ENCODE measurements at places on chromosomes 4 and X. TPM values are rescaled to one million over a fixed set of nuclear protein-coding genes. Genes with fewer than 3 reads are reported as not detected.

DNA sequence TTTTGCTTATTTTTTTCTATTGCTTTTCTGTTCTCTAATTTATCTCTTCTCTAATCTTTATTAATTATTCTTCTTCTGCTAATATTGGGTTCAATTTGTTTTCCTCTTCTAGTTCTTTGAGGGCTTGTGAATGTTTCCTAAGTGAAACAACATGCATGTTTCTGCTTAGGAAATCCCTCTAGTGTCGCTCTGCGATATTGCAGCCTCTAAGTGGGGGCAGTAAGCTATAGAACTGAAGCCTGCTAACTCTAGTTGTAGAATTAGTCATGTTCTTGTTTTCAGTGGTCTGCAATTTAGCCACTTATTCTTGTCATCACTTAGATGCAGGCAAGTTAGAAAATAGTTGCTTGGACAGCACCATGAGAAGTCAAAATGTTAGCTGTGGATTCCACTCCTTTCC, 222.6 kb downstream of the SPIN4 start:
- DNase-seq, result no peak

DNA sequence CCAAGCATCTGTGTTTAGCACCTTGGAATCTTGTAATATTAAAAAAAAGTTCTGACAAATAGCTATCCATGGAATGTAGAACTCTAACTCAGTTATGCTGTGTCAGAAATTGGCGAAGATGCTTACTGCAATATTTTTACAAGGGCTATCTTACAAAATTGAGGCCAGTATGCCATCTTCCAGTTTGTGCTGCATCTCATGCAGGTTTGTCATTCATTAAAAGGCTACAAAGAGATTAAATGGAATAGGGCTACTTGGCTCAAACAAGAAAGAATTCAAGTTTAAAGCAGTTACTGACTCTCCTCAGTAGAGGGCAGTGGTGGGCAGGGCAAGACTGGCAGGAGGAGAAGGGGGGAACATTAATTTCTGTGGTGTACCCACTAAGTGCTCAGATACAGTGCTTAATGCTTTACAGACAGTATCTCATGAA, 66.5 kb downstream of the SHROOM4 start:
- no peak for DNase-seq

DNA sequence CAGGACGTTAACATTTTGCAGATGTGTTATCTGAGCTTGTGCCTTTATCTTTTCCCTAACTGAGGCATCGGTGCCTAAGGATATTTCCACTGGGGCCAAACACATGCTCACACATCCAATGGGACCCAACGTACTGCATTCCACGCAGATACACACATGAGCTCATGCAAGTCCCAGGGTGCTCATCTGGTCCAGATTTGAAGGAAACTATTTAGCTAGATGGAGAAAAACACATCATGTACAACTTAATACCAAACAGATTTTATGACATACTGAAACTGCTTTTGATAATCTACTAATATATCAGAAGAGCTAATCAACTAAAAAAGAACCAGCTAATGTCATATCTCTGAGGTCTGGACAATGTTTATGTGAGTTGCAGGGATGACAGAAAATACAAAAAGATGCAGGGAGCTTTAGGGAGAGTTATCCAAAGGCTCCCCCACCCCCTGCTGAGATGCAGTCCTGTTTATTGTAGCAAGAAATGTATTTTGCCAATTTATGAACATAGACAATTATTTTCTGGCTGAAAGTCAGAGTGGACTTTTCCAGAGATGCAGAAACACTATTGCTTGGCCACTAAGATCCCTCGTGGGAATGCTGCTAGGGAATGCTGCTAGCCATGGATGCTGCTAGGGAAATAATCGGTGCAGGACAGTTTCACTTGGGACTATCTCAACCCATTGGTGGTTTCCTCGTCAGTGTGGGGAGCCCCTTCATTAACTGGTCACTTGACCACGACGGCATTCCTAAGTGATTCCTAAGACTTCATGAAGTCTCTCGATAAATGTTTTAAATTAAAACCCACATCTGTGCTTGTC, 172.8 kb downstream of the SMIM20 start:
- no peak for DNase-seq

- no peak for DNase-seq
These were observed 2.6 kb downstream of the HCCS start for GRCh38 chrX:11113731-11114130.

DNA sequence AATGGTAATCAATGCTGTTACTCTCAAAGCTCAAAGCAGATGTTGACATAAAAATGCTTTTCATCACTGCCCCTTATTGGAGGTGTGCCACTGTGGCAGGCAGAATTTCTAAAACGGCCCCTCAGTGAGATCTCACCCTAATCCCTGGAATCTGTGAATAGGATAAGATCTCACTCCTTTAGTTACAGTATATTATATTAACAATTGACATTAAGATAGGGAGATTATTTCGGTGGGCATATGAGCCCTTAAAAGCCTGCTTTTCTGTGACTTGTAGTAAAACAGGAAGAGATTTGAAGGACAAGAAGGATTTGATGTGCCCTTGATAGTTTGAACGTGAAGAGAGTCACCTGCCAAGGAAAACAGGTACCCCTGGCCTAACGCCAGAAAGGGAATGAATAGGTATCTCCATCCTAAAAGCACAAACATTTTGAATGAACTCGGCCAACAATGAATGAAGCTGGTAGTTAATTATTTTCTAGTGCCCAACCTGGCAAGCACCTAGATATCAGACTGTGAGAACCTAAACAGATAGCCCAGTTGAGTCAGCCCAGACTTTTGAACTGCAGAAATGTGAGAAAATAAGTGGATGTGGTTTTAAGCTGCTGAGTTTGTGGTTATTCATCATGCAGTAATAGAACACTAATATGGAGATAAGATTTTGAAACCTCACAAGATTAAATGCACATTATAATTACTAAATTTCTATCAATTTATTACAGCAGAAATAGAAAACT, 881.6 kb downstream of the PCDH18 start:
- DNase-seq, result no peak

GRCh38 chrX:41516456-41516855, 69.3 kb downstream of the NYX start:
- DNase-seq, result no peak

- no peak for DNase-seq
These were observed 126.1 kb downstream of the MGST2 start for GRCh38 chr4:139791681-139792080.

DNA sequence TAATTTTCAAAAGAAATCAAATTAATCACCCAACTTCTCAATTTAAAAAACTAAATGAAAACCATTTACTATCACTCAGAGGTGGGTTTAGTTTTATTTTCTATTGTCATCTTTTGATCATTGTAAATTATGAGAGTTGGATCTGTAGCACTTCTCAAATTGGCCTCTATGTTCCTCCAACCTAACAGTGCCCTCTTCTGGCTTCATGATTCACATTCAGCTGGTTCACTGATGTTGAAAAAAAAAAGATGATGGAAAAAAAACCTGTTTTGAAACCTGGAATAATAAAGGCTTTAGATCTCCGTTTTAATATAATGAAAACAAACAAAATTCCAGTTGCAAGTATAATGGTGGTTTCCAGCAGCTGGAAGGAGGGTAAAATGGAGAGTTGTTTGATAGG, 2.4 kb upstream of the NBDY start:
- no peak for DNase-seq

- DNase-seq, result no peak
These were observed 33.6 kb upstream of the JADE1 start for GRCh38 chr4:128775916-128776315.

GRCh38 chrX:130260316-130260715, 8.4 kb downstream of the ZNF280C start:
- no peak for DNase-seq

- no peak for DNase-seq
These were observed 39.5 kb upstream of the RASL11B start for GRCh38 chr4:52822583-52822971.

DNA sequence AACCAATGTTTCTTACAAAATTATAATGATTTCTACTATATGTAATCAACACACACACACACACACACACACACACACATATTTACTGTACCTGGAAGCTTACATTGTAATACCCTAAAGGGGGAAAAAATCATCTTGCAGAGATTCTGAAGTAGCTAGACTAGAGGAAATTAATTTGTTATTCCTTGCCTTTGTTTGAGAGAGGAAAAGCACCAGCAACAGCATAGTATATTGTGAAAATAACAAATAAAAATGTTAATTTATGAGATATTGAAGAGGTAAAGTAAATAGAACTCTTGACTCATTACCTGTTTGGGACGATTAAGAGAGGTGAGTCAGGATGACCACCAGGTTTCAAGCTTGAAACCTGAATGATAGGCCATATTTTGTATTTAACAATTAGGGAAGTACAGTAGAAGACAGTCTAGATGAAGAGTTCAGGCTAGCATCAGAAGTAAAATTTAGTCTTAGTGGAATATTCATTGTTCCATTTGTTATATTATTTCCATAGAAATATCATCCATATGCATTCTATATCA, 873.4 kb upstream of the PCDH10 start:
- no peak for DNase-seq

GRCh38 chr4:114021451-114021850, 42.0 kb upstream of the ARSJ start:
- DNase-seq, result no peak

- no peak for DNase-seq
These were observed 11.2 kb downstream of the WDR1 start for GRCh38 chr4:10105421-10105820.

GRCh38 chrX:153573984-153574383, 25.0 kb downstream of the CCNQ start:
- no peak for DNase-seq

GRCh38 chrX:118347131-118347530, 1.2 kb downstream of the WDR44 start:
- DNase-seq, result no peak

GRCh38 chr4:38891051-38891983, 23.7 kb downstream of the FAM114A1 start:
- no peak for DNase-seq

DNA sequence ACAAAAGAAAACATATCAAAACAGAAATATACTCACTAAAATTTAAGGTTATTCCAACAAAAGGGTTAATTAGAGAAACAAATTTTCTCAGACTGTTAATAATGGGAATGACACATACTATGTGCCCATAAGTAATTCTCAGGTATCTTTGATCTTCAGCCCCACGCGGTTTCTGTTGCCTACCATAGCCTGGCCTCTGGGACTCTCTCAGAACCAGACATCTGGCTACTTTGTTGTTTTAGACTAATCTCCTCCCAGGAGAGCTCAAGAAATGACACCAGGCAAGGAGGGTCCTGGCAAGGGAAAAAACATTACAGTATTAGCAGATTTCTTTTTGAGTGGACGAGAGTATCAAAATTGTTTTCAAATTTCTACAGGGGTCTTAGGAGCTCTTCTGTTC, 43.7 kb downstream of the SLC10A7 start:
- DNase-seq, result no peak

GRCh38 chr4:11471618-11472017, 42.9 kb upstream of the HS3ST1 start:
- no peak for DNase-seq

DNA sequence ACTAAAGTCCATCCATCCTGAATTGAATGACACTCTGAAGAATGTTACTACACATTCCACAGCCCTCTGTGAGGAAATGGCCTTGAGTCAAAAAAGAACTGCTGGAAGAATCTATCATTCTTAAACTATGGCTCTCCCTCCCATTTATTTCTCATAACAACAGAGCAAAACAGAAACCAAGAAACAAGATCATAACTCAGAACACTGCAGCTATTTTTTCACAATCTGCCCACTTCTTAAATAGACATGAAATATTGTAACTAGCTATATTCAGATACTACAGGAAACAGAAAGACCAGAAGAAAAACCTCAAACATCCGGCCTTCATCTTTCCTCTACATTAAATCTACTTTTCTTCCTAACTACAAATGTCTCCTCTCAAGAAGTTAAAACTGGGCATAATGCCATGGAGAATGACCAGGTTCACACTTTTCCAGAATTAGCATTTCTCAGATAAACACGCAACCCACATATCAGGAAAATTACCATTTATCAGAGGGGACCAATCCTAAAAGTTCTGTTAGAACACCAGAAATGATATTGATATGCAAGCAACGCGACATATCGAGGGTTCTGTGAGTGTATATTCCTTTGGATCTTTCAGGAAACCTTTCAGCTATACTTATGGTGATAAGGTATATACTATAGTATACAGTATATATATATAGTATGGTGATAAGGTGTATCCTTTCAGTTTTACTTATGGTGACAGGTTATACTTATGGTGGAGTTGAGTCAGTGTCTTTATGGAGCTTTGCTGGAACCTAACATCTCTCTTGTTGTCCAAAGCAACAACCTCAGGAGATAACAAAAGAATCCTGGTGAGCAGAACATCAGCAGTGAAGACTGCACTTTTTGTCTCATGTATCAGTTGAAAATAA, 60.4 kb upstream of the IRF2 start:
- DNase-seq, result no peak

GRCh38 chrX:51955200-51955599, 61.8 kb downstream of the MAGED1 start:
- no peak for DNase-seq

DNA sequence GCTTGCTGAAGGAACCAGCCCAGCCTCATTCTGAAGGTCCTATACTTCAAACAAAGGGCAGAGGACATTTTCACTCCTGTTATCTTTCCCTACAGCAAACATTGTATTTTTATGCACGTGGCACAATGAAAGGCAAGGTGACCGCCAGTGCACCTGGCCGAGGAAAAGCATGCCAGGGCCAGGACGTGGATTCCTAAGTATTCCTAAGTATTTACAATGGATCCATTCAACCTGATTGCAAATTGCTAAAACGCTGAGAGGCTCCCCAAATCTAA, 127.9 kb upstream of the FTHL17 start:
- no peak for DNase-seq

DNA sequence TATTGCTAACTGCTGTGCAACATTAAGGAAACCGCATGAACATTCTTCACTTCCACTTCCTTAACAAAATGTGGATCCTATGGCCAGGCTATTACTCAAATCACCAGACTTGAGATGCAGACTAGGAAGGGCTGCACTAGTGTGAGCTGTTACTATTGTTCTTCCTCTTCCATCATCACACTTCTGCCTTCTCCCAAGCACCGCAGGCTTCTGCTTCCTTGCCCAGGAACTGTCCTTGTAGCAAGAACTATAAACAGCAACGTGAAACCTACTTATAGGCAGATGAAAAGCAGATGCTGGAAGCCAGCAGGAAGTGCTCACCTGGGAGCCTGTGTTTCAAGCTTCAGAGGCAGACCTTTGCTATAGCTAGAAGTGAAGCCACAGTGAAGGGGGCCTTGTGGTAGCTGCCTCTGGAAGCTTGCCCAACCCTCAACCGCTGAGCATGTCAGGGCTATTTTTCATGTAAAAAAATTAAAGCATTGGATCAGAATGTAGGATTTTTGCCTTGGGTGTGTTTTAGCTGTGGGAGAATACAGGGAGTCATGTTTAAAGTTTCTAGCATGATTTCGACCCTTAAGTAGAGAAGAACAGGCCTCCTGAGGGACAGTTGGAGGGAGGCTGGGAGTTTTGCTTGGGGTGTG, 43.9 kb downstream of the CLNK start:
- DNase-seq, result no peak

The FRG2 gene
- not detected for total RNA-seq

The RGN gene
- 188 TPM for total RNA-seq

The BGN gene
- total RNA-seq, result 88.4 TPM

The BMP3 gene
- not detected for total RNA-seq

The DUX4 gene
- not detected for total RNA-seq

The VSIG4 gene
- total RNA-seq, result 16.1 TPM

Data from left lobe of liver (tissue), 2 donors.